ENCODE measurements at places on chromosomes 13 and 19.

- DNase-seq: no peak
Observed at GRCh38 chr13:44758630-44759383, 182.7 kb upstream of the TSC22D1 start.

DNA sequence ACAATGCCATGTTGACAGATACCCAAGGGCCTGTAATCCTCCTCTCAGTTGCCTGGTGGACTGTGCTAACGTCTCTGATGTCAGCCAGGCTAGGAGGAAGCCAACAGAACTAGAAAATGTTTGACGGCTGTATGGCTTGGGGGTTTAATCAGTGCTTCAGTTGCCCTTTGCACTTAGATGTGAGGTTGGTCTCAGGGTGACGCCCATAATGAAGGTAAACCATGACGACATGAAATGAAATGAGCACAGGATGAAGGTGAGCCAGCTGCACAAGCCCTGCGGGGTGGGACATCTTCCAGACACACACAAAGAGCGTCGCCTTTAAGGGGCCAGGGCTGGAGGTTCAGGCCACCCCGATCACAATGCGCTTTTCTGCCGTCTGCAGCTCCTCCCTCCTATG is 127.2 kb downstream of the CRYL1 start:
- no peak for DNase-seq

GRCh38 chr19:51784922-51785690 is 9.9 kb upstream of the FPR3 start:
- DNase-seq: no peak

- DNase-seq: no peak
Observed at GRCh38 chr19:19475849-19476828, 39.2 kb downstream of the TSSK6 start.

- DNase-seq: peak; percentile 36
Observed at GRCh38 chr19:28633319-28634018, 579.5 kb downstream of the UQCRFS1 start.

GRCh38 chr19:5110546-5110945 is 141.6 kb downstream of the KDM4B start:
- DNase-seq: no peak

DNA sequence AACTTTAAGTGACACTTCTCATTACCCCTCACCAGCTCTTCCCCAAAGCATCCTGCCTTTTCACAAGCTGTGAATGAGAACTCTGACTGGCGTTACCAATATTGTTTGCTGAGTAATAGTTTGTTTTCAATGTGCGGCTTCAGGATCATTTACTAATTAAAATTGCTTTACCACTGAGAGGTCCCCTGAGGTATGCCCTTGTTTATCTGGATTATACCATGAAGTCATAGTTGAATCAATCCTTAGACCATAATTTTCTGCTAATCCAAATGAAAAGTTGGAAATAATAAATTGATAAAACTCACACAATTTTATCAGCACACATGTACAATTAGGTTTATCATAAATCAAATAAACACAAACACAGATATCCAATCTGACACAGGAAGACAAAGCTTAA is 568.8 kb downstream of the PCDH9 start:
- no peak for DNase-seq

DNA sequence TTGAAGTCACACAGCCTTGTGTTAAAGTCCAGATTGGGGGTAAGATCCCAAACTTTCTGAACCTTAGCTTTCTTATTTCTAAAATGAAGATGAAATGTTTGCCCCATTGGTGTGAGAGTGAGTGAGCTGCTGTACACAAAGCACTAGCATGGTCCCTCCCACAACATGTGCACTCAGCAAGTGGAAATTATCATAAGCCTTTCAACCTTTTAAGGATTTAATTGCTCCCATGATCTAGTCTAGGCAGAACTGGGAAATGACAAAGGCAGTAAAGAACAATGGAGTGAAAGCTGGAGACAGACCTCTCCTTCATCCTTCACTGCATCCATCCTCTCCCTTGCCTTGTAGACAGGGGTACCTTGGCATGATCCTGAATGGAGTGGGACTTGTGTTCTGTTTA is 76.0 kb upstream of the GPR12 start:
- no peak for DNase-seq

GRCh38 chr13:40586886-40587565 is 79.4 kb downstream of the FOXO1 start:
- no peak for DNase-seq

- no peak for DNase-seq
Observed at GRCh38 chr19:46928951-46929350, 68.2 kb downstream of the ARHGAP35 start.

DNA sequence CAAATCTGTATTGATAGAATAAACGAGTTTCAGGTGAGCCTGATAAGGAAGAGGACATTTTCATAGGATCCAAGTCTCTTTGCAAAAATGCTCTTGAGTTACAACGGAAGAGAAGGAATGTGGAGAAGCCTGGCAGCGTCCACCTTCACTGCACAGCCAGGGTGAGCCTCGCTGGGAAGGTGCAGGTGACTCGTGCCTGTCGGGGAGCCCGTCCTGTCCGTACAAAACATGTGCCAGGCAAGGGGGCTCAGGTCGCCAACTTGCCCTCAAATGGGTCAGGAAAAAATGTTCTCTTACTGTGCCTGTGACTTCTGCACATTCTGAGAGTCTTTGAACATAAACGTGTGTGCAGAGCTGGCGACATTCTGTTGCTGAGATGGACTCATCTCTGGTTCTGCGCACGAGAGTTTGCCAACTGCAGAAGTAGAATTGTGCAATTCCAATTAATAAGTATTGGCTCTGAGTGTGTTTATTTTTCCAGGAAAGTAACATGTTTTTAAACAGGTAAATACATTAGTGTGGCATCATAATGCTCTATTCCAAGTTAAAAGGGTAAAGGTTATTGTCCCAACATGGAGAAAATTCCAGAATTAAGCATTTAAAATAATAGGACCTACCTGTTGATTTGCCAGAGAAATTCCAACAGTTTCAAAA is 28.6 kb downstream of the NAXD start:
- DNase-seq: peak; percentile 52

DNA sequence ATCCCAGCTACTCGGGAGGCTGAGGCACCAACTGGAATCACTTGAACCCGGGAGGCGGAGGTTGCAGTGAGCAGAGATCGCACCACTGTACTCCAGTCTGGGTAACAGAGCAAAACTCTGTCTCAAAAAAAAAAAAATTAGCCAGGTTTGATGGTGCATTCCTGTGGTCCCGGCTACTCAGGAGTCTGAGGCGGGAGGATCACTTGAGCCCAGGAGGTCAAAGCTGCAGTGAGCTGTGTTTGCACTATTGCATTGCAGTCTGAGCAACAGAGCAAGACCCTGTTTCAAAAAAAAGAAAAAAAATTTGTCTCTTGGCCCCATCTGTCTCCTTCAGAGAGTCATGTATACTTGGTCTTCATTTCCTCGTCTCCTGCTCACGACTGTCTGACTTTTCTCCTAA is 1.6 kb downstream of the CCDC97 start:
- DNase-seq: no peak

GRCh38 chr19:5068233-5069072 is 99.5 kb downstream of the KDM4B start:
- DNase-seq: no peak

DNA sequence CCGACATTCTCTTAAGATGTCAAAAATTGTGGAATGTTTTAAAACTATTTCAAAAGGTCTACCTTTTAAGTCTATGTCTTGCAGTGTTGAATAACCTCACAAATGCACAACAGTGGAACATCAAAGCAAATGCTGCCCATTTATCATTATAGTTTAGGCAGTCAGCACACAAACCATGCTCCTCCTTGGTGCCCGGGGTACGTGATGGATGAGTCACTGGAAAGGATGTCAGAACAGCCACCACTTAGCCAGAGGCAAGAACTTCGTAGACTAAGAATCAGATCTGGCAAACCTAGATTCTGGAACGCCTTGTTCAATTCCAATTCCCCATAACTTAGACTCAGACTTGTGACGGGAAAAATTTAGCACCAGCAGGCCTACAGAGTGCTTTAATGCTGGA is 343.6 kb downstream of the FGF9 start:
- DNase-seq: no peak

DNA sequence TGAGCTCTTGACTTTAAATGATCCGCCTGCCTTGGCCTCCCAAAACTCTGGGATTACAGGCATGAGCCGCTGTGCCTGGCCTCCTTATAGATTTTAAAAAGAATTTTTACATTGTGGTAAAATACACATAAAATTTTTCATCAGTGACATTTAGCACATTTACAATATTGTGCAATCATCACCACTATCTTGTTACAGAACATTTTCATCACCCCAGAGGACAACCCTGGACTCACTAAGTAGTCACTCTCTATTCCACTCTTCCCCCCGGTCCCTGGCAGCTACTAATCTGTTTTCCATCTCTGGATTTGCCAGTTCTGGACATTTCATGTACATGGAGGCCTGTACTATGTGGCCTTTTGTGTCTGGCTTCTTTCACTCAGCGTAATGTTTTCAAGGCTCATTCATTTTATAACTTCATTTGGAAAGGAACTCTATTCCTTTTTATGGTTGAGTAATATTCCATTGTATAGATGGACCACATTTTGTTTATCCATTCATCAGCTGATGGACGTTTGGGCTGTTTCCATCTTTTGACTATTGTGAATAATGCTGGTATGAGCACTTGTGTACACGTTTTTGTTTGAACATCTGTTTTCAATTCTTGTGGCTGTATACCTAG is 19.9 kb downstream of the MEGF8 start:
- DNase-seq: no peak

DNA sequence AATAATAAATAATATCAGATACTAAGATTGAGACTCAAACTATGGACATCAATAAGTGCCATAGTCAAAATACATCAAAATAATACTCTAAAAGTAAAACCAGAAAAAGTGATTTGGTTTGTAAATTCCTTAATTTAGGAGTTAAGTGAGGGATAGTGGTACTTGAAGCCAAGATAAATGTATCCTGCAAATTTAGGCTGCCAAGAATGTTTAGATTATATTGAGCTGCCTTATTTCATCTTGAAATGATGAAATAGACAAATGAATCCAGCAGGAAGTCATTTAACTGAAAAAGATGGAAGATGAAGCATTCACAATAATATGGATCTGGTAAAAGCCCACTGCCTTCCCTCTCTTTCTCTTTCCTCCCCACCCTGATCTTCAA is 112.3 kb downstream of the LRCH1 start:
- no peak for DNase-seq

- no peak for DNase-seq
Observed at GRCh38 chr13:109517517-109517916, 268.9 kb downstream of the IRS2 start.

- no peak for DNase-seq
Observed at GRCh38 chr13:88074794-88075510, 403.8 kb downstream of the SLITRK5 start.

DNA sequence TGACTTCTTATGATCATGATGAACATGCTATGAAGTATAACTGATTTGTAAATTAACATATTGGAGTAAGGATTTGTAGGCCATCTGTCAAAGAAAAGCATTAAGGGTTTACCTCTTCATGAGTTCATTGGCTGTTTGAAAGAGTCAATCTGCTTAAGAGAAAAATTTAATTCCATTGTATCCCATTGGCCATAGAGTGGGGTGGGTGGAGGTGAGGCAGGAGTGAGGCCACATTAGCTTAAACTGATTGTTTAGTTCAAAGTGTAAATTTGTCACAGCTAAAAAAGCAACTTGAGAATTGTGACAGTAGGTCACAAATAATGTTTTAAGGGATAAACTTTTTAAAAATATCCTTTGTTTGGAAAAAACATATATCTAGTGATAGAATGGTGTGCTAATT is 11.4 kb downstream of the GPR180 start:
- DNase-seq: no peak

GRCh38 chr19:16518483-16519229 is 22.5 kb downstream of the C19orf44 start:
- DNase-seq: no peak

DNA sequence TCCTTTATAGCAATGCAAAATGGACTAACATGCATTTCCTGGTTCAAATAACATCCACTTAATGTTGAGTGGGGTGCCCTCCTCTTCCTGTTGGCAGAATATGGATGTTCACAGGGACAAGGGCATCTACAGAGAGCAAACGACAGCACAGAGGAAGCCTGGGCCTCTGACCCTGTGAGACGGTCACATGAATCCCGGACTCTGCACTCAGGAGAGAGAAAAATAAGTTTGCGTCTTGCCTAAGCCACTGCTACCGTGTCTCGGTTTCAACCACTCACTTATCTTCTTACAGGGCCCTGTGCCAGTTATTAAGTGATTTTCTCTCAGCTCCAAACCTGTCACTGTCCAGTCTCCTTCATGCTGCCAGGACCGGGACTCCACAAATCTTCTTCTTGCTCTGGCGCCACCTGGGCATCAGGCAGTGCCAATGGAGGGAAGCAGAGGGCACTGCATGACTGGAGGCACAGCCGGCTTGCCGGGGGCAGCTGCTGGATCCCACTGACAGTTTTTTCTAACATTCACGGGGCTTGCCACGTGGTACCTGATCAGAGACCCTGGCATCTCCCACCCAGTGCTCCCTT is 11.8 kb downstream of the LIG1 start:
- no peak for DNase-seq

DNA sequence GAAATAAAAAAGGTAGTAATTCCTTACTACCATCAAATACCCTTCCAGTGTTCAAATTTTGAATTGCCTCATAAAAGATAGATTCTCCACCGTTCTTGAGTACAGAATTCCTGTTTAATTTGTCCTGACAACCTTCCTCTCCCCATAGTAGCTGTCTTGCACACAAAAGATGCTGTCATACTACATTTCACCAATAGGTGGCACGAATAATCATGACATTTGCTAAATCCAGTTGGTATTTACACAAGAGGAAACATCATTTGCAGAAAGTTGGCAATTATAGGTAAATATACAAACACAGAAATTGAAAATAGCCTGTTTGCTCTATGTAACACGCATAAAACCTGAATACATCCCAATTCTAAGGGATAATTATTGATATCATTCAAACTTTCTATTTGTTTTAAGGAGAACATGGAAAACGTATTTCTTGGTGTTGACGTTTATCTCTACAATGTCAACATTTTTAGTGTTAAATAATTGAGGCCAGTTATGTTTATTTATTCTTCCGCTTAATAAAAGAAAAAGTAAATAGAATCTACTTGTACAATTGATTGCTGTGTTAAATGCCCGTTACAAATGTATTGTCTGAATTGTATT is 58.3 kb upstream of the CLDN10 start:
- peak; percentile 23 for DNase-seq

DNA sequence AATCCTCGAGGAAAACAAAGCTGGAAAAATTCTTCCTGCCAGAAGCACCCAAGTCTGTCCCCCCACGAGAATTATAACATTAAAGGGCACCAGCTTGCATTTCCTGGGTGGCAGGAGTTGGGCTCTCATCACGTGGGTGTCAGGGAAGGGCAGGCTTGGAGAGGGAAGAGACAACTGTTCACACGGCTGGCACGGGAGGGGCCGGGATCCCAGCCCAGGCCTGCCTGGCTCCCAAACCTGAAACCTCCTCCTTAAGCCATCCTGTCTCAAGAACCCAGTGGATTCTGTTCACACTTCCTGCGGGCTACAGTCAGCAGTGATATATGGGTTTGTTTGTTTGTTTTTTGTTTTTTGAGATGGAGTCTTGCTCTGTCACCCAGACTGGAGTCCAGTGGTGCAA is 12.2 kb downstream of the GRIK5 start:
- DNase-seq: no peak

GRCh38 chr19:47377208-47377701 is 28.1 kb downstream of the DHX34 start:
- no peak for DNase-seq

GRCh38 chr19:11657307-11657706 is 60.0 kb downstream of the ZNF627 start:
- DNase-seq: no peak

All from left lung (tissue), 14 donors.